Activated T-cell treated with anti-CD3 and anti-CD28 coated beads for 48 hours (primary cell): ENCODE measurements at places on chromosomes 16 and 17.
A peak's percentile ranks its signal among the peaks of the same experiment; 100 is the strongest.

GRCh38 chr17:61201211-61201610, 198.4 kb upstream of the TBX2 start:
- DNase-seq, result no peak

GRCh38 chr17:63274146-63274545, 172.0 kb downstream of the CYB561 start:
- DNase-seq, result no peak

DNA sequence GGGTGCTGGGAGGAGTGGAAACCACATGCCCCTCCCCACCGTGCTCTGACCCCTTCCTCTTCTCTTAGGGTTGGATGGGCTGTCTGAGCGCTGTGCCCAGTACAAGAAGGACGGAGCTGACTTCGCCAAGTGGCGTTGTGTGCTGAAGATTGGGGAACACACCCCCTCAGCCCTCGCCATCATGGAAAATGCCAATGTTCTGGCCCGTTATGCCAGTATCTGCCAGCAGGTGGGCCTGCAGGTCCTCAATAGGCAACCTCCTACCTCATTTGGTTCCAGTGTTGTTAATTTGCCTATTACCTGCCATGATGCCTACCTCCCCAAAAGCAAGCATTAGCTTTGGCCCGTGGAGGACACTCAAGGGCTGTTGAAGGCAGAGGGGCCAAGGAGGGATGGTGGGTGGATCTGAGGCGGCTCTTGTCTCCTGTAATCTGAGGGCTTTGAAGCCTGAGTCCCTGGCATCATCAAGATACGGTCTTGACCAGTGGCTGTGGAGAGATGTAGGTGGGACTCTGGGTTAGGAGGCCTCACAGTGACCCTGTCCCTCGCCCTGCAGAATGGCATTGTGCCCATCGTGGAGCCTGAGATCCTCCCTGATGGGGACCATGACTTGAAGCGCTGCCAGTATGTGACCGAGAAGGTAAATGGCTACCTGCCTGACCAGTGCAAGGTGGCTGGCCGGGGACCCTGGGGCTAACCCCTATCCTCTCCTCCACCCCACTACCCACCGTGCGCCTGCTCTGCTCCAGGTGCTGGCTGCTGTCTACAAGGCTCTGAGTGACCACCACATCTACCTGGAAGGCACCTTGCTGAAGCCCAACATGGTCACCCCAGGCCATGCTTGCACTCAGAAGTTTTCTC, 3.4 kb downstream of the ALDOA start:
- peak; percentile 51 for DNase-seq

DNA sequence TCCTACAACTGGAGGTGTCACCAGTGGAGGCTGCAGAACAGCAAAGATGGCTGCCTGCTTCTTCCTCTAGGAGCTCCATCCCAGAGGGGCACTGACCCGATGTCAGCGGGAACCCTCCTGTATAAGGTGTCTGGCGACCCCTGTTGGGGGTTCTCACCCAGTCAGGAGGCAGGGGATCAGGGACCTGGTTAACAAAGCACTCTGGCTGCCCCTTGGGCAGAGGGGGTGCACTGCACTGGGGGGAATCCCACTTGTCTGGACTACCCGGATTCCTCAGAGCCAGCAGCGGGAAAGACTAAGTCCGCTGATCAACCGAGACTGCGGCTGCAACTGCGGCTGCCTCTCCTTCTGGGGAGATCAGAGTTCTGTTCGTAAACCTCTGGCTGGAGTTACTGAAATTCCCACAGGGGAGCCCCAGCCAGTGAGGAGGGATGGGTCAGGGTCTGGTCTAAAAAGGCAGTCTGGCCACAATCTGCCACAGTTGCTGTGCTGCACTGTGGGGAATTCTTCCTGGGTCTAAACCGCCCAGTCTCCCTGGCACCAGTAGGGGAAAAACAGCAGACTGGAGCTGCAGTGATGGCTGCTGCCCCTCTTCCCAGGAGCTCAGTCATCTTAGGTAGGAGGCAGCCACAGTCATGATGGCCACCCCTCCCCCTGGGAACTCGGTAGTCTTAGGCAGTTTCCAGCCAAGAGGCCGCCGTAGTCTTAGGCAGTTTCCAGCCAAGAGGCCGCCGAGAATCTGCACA, 213.4 kb downstream of the CYB561 start:
- no peak for DNase-seq

DNA sequence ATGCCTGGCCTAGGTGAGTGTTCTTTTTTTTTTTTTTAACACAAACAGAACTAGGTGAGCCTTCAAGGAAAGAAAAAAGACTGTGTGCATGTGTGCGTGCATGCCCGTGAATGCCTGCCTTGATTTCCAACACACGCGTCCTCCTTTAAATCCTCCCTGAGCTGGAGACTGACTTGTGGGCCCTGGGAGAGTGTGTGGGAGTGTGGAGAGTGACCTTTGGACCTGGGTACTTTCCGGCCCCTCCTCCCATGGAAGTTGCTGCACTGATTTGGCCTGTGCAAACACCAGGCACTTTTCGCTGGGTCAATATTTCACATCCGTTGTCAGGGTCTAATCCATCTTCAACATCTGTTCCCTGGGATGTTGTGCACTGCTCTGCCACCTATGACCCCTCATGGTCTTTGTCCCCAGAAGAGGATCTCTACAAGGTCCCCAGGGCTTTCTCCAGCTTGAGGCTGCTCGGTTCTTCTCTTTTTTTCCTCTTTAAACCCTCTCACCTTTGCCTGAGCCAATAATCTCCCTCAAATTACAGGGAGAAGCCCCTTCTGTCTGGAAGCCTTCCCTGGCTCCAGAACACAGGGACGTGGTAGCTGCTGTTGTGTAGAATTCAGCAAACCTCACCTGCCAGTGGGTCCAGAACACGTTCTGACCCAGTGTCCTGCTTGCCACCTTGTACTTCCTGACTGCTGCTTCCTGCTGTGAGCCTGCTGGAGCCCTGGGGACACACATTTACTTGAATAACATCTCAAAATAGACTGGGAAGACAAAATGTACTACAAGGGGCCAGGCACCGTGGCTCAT, 20.8 kb upstream of the ATP5MC1 start:
- no peak for DNase-seq

DNA sequence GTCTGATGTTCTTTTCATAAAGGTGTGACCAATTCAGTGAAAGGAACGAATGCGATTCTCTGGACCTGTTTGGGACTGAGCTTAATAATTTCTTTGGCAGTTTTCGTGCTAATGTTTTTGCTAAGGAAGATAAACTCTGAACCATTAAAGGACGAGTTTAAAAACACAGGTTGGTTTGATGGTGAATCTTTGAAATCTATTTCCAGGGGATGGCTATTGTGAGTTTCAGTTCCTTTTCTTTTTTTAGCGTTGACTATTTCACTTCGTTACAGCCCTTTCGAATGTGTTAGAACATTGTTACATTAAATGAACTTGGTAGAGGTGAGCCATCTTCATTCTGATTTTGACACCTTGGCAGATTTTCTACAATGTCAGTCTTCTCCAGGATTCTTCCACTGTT, 1.2 kb downstream of the TNFRSF17 start:
- no peak for DNase-seq

DNA sequence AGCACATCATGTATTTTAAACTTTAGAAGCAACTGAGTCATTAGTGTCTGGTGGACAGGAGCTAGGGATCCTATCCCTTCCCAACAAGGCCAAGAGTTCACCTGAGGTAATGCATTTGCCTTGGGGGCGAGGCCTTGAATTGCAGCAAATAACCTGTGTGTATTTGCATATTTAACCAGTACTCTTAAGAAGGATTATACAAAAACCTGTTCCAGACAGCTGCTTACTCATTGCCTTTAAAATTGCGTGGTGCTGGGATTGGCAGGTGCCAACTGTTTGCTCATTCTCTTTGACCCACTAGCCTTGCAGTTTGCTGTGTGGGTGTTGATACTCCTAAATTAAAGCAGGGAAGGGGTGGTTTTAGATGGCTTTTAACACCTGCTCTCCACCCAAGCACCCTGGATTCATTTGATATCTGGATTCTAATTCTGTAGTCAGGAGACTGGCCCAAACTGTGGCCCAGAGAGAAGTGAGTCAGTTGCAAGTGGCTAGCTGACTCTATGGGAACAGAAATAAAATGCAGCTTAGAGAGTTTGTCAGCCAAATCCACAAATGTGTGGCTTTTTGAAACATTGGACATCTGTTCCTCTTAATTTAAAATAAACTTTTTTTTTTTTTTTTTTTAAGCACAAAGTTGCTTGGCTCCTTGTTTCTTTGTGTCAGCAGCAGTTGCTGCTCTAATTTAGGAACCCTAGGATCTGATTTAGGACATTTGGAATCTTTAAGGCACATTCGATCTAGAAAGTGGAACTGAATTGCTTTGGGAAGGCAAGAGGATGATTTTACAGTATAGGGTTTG, 46.9 kb downstream of the TUBD1 start:
- no peak for DNase-seq

DNA sequence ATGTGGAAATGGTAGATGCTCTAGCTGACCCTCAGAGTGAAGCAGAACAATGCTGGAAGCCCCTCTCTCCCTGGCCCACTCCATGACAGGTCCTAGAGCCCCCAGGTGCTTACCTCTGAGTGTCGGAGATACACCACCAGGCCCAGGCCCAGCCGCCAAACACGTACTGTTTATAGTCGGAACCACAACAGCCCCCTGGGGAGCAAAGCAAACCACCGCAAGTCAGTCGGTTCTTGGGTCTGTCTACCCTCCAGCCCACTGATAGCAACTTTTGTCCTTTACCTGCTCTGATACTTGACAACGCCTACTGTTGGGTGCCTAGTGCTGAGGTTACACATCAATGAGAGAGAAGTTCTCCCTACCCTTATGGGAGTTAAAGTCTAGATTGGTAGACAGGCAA, 8.7 kb downstream of the FLOT2 start:
- no peak for DNase-seq

- DNase-seq, result no peak
Observed at GRCh38 chr16:75333721-75334163, 82.3 kb upstream of the BCAR1 start.

DNA sequence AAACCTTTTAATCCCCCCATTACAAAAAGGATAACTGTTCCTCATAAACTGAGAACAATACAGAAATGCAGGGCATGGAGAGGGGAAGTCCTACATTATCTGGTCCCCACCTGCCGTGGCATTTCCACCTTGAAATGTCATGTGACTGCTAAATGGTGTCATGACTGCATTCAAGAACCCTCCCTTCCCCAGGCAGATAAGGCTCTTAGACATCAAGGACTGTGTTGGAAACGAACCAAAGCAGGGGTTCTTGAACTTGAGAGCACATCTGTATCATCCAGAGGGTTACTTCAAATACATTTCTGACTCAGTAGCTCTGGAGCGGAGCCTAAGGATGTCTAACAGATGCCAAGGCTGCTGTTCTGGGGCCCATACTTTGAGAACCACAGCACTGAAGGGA, 18.4 kb downstream of the CMTM3 start:
- no peak for DNase-seq

GRCh38 chr17:81271226-81271625, 23.9 kb downstream of the SLC38A10 start:
- DNase-seq, result no peak

DNA sequence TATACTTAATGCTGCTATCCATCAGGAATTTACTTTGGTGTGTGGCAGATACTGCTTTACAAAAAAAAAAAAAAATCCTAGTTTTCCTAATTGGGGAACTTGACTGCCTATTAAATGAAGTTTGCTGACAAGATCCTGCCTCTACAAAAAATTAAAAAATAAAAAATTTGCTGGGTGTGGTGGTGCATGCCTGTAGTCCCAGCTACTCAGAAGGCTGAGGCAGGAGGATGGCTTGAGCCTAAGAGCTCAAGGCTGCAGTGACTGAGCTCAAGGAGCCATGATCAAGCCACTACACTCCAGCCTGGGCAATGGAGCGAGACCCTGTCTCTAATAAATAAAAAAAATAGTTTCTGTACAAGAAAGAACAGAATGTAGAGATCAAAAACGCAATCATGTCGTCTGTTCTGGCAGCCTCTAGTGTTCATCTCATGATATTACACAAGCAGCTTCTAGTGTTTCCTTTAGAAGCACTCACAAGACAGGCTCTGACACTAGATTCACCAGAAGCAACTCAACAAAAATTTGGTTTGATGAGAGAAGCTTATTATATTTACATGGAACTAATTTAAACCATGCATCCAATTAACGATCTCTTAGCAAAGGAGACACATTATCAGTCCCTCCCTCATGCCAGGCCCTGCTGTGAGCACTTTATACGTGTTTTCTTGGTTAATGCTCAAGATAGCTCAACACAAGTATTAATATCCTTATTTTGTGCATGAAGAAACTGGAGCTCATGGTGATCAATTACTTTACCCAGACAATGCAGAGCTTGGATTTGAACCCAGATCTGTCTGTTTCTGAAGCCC, 6.8 kb upstream of the KRTAP17-1 start:
- DNase-seq, result no peak

DNA sequence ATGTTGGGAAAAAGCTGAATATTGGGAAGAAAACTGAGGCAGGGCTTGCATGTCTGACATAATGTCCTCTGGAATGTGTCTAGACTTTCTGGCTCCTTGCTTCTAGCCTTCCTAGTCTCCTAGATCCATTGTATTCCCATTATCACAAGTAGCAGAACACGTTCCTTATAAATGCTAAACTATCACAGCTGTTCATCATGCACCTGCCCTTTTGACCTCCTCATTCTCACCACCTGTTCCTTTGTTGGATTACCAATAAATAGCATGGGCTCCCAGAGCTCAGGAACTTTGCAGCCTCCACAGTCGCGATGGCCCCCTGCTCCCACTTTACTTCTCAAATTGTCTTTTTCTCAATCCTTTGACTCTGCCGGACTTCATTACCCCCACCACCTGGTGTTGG, 49.7 kb downstream of the ACSM1 start:
- DNase-seq, result no peak

- no peak for DNase-seq
Observed at GRCh38 chr17:74619077-74619673, 4.4 kb downstream of the CD300E start.

DNA sequence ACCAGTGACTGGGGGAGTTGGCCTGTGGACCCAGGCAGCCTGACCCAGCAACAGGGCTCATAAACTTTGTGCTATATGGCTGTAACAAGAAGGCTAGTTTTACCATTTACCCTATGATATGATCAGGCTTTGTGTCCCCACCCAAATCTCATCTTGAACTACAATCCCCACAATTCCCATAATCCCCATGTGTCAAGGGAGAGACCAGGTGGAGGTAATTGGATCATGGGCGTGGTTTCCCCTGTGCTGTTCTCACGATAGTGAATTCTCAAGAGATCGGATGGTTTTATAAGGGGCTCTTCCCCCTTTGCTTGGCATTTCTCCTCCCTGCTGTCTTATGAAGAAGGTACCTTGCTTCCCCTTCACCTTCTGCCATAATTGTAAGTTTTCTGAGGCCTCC, 111.2 kb upstream of the NLRP1 start:
- no peak for DNase-seq

GRCh38 chr17:83152227-83152744, 72.9 kb downstream of the METRNL start:
- no peak for DNase-seq

GRCh38 chr17:62032480-62032879, 32.6 kb downstream of the MED13 start:
- no peak for DNase-seq

DNA sequence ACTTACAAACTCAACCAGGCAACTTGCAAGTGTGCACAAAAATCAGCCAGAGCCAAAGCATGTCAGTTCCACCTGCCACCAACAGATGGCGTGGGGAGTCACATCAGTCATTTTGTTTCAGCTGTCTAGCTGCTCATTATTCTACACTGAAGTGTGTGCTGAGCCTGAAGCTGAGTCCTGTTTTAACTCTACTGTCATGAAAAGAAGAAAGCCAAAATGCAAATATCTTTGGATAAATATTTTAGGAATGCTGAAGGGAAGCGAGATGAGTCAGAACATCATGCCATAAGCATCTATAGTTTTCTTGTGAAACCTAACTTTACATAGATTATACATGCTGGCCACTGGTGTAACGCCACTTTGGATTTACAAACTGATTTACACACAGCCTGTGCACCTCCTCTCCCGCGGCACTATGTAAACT, 172.6 kb downstream of the CDK5R1 start:
- peak; percentile 52 for DNase-seq
